Smooth muscle cell of the coronary artery (primary cell): ENCODE measurements at places on chromosomes 5 and 9. TPM values are rescaled to one million over a fixed set of nuclear protein-coding genes. Genes with fewer than 3 reads are reported as not detected.

The TAS2R1 gene
- not detected in 2 replicates for total RNA-seq

The IFNK gene
- total RNA-seq = not detected in 2 replicates

The HK3 gene
- total RNA-seq = 0.08 and 0.23 TPM in 2 replicates

The SPINK1 gene
- 0.68 TPM in 1 of 2 replicates, not detected in the other for total RNA-seq

The IFNB1 gene
- not detected in 2 replicates for total RNA-seq

The TMEM171 gene
- 0.82 and 5.1 TPM in 2 replicates for total RNA-seq

The MZB1 gene
- total RNA-seq = not detected in 2 replicates

The NOXA1 gene
- total RNA-seq = 0.38 and 0.47 TPM in 2 replicates

The HRCT1 gene
- total RNA-seq = 12.0 TPM in 1 of 2 replicates, not detected in the other

The CDKN2B gene
- total RNA-seq = 11.2 and 60.2 TPM in 2 replicates

The NEURL1B gene
- total RNA-seq = 0.30 and 1.1 TPM in 2 replicates

The C9orf43 gene
- total RNA-seq = 0.12 and 0.15 TPM in 2 replicates

The GABRA1 gene
- total RNA-seq = not detected in 2 replicates

The OTP gene
- not detected in 2 replicates for total RNA-seq

The KDM4C gene
- total RNA-seq = 39.8 and 52.7 TPM in 2 replicates

The PCDHA4 gene
- total RNA-seq = 0.23 and 0.82 TPM in 2 replicates

The LMNB1 gene
- total RNA-seq = 6.0 and 20.7 TPM in 2 replicates

The DYNC2I2 gene
- total RNA-seq = 30.4 and 43.5 TPM in 2 replicates

The RLN2 gene
- not detected in 2 replicates for total RNA-seq

The DND1 gene
- 0.30 TPM in 1 of 2 replicates, not detected in the other for total RNA-seq

The IL4 gene
- total RNA-seq = not detected in 2 replicates

The ENG gene
- total RNA-seq = 10.4 and 33.5 TPM in 2 replicates

The CD274 gene
- total RNA-seq = 0.82 and 3.1 TPM in 2 replicates

The ZDHHC11B gene
- total RNA-seq = 0.12 TPM in 1 of 2 replicates, not detected in the other

The PPWD1 gene
- 25.5 and 32.4 TPM in 2 replicates for total RNA-seq

The ZFP37 gene
- 2.1 TPM in 2 replicates for total RNA-seq

The SHC3 gene
- 10.9 and 36.8 TPM in 2 replicates for total RNA-seq

The ROR2 gene
- under 0.01 and 29.1 TPM in 2 replicates for total RNA-seq

The C5orf34 gene
- total RNA-seq = 2.5 and 3.3 TPM in 2 replicates

The OR13F1 gene
- total RNA-seq = not detected in 2 replicates

The MYOT gene
- total RNA-seq = not detected in 2 replicates

The LRRTM2 gene
- total RNA-seq = under 0.01 and 0.12 TPM in 2 replicates

The PCDHA12 gene
- total RNA-seq = 0.15 and 0.59 TPM in 2 replicates

The LMX1B gene
- not detected in 2 replicates for total RNA-seq

The GARIN3 gene
- total RNA-seq = not detected in 2 replicates

The CENPK gene
- total RNA-seq = 5.5 TPM in 2 replicates

The SLC26A2 gene
- 6.2 and 16.8 TPM in 2 replicates for total RNA-seq
